ENCODE measurements at places on chromosomes 1 and 21.

DNA sequence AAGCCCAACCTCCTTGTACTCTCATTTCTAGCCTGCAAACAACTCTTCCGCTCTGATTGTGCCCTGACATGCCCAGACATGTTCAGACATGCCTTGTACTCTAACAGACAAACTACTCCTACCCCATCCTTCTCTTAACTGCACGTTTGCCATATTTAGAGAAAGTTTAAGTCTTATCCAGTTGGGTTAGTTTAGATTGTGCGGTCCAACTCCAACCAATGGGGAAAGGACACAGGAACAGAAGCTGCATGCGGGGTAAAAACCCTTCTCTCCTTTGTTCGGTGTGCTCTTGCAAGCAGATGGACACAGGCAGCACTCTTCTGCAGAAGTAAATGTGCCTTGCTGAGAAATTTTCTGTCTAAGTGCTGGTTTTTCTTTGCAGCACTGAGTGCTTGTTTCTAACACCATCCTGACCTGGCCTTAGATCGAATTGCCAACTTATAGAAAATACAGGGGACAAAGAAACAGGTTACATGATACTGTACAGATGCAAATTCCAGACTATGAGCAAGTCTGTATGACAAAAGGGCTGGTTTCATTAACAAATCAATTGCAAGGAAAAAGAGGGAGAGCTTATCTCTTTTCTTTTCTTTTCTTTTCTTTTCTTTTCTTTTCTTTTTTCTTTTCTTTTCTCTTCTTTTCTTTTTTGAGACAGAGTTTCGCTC, 35.8 kb upstream of the IFNGR2 start:
- DNase-seq, result peak; percentile 50

GRCh38 chr1:151862604-151863003, 9.1 kb upstream of the THEM5 start:
- DNase-seq, result no peak

DNA sequence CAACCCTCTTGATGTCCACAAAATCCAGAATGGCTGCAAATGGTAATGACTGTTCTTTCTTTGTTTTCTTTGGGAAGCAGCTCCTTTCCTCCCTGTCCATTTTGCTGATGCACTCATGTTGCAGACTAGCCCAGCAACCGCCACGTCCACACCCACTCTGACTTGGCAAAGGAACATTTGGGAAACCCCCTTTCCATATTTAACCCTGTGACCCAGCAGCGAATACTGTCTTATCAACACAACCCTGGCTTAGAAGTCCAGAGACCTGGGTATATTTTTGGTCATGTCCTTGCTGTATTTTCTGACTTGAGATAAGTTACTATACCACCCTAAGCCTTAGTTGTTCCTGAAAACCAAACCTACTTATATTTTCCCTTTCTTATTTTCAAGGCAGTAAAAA, 18.1 kb upstream of the SHE start:
- no peak for DNase-seq

- no peak for DNase-seq
These were observed 116.4 kb upstream of the VAMP3 start for GRCh38 chr1:7654725-7655124.

- no peak for DNase-seq
These were observed 9.5 kb upstream of the GPR153 start for GRCh38 chr1:6270401-6270800.

DNA sequence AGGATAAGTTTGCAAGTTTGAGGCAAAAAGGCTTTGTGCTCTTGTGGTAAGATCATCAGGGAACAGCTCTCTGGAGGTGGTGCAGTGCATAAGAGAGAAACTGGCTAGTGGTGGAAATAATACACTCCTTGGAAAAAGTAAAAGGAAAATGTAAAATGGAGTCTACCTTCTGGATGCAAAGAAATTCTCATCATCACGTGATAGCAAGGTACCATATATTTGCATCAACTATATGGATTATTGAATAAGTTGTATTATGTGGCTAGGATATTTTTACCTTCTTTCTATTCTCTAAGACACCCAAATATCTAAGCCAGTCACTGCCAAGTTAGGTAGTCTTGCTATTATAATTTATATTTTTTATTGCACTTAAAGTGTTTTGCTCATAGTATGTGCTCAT, 14.0 kb upstream of the LRRC7 start:
- DNase-seq, result no peak

GRCh38 chr1:201269281-201269680, 14.0 kb upstream of the PKP1 start:
- DNase-seq, result no peak

DNA sequence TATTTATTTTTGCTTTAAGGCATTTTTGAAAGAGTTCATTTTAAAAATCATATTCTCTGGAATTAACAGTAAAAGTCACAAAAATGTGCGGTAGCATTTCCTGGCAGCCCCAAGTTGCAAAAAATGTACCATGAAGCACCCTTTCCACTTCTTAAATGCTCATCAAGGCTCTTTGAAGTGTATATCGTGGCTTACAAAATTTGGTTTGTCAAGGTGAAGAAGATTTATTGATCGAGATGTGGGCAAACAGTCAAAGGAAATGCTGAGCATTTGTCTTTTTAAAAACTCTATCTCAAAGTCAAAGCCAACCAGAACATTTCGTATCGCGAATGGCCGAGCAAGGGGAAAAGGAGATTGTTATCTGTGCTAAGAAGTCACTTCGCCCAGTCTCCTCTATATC, 277.5 kb upstream of the KAZN start:
- DNase-seq, result no peak

DNA sequence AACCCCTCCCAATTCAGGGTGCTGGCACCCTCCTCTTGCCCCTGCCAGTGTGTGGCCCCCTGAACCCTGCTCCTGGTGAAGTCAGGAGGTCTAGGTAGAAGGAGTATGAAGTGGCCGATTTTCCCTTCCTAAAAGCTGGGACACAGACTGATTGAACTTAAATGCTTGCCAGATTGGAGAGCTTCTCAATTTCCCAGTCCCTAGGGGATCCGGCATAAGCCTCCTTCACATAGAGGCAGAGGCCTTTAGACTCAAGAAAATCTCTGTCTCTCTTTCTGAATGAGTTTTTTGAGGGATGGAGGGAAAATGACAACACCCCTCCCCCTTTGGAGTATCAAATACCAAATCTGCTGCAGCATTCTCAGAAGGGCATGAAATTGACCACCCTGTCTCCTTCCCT, 51.5 kb downstream of the SYT2 start:
- DNase-seq, result no peak

DNA sequence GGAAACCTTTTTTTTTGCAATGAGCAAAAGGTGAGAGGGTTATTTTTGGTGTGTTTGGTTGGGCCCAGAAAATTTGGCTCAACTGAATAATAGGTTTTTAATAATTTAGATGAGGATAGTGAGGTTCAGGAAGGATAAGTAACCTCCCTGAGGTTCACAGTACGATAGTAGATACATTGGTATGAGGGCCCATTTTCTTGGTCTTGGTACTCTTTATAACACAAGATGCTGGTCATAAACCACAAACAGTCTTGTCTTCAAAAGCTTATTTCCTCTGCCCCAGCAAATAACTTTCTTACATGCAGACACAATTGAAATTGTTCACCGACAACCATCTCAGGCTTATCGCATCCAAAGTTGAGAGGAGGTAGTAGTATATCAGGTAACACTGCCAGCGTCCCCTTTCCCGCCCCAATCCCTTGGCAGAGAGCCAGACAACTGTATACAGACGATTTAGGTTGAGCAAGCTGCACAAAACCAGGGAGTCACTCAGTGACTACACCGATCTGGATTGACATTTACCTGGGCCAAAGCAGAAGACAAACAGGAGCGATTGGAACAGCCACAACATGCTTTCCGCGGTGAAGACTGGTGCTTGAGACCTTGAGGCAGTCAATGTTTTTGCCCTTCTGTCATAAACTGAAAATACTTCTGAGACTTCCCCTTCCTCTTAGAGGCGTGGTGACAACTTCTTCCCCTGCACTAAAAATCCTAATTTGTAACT, at the start of gene SLAMF6:
Gene SLAMF6, minus strand, starts transcription at position 634 of the 724 bp plus-strand sequence. Its CDS starts 63 bp downstream, at position 571.
- no peak for DNase-seq

- no peak for DNase-seq
These were observed 82.6 kb upstream of the GPR52 start for GRCh38 chr1:174364996-174365736.

- DNase-seq, result no peak
These were observed 207.8 kb downstream of the DENND1B start for GRCh38 chr1:197567442-197567841.

GRCh38 chr21:42187976-42188653, 30.8 kb upstream of the ABCG1 start:
- no peak for DNase-seq

DNA sequence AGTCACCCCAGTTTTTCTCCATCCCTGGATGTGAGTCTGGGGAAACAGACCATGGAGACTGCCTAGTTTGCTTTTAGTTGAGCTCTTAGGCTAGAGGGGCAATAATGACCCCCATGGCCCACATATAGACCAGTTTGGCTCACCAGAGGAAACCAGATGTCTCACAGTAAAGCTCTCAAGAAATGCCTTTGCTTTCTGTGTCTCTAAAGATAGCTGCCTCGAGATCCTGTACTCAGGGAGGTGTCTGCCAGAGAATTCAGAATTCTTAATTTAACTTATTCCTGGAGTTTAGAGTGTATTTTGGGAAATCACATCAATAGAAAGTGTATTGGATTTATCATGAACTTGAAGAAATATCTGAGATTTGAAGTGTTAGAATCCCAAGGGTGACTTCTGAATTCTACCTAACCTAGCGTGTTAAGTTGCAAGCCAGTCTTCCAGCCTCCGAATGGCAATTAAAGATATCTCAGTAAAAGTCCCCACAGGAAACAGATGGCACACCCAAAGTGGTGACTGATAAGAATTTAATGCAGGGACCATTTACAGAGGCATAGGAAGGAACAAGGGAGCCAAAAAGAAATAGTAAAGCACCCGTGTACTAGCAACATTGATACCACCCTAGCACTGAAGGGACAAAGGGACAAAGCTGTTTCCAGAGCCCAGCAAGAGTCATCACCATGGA, 37.1 kb downstream of the STYXL2 start:
- DNase-seq, result no peak

- DNase-seq, result peak; percentile 36
These were observed 117.1 kb upstream of the IFFO2 start for GRCh38 chr1:19073311-19074186.

- DNase-seq, result no peak
These were observed 142.6 kb downstream of the SLC35F3 start for GRCh38 chr1:234047123-234047522.

GRCh38 chr1:165313903-165314302, 42.6 kb downstream of the LMX1A start:
- DNase-seq, result no peak

- no peak for DNase-seq
These were observed 3.5 kb upstream of the TIAM1 start for GRCh38 chr21:31347435-31348032.

- peak; percentile 76 for DNase-seq
These were observed 2.5 kb upstream of the APOBEC4 start for GRCh38 chr1:183655562-183656075.

- DNase-seq, result no peak
These were observed 105.2 kb downstream of the TSEN15 start for GRCh38 chr1:184156521-184157393.

- DNase-seq, result no peak
These were observed 47.4 kb upstream of the EXO1 start for GRCh38 chr1:241800640-241801039.

DNA sequence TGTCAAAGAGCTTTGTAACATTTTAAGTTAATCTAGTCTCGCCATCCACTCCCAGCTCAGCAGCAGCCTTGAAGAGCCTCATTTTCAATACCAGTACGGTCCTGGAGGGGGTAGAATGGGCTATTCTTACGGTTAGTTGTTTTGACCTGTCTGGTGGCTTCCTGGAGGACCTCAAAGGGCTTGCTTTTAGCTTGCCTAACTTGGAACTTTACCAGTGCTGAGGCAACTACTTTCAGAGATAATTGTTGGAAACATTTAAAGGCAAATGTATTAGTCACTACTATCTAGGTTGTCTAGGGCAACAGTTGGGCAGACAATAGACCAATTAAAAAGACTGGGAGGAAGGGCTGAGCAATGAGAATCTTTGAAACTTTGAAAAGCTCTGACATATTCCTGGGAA, 56.0 kb downstream of the TTLL7 start:
- no peak for DNase-seq

- DNase-seq, result no peak
These were observed 72.1 kb downstream of the MORN1 start for GRCh38 chr1:2319291-2319690.

DNA sequence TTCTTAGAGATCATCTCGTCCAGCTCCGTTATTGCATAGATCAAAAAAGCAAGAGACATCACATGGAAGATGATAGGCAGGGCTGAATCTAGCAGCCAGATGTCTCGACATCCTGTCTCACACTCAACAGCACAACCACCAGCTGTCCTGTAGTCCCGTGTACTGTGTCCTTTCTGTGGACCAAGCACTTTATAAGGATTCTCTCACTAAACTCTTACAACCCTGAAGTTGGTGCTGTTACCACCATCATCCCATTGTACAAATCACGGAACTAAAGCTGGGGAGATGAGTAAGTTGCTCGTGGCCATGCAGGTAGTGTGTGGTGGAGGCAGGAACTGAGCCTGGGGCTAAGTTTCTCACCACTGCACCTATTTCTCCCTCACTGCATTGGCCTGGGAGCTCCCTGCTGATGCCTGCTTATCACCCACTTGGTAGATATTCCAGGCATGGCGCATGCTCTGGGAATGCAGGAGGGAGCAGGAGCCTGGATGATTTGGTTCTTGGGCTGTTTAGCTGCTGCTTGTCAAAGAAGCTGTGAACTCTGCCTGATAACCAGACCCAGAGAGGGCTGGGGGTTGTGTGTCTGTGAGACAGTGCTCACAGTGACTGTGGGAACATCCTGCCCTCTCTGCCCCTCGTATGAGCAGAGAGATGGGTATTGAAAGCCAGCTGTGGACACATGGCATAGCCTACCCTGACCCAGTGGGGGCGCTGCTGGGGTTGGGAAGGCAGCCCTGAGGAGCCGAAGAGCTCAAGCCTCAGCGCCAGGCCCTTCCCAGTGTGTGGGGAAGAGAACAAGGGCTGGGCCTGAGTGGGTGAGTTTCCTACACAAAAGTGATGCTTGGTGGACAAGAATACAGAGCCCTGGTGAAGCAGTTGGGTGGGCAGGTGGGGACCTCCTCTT, 13.6 kb downstream of the PPFIA4 start:
- DNase-seq, result peak; percentile 3

DNA sequence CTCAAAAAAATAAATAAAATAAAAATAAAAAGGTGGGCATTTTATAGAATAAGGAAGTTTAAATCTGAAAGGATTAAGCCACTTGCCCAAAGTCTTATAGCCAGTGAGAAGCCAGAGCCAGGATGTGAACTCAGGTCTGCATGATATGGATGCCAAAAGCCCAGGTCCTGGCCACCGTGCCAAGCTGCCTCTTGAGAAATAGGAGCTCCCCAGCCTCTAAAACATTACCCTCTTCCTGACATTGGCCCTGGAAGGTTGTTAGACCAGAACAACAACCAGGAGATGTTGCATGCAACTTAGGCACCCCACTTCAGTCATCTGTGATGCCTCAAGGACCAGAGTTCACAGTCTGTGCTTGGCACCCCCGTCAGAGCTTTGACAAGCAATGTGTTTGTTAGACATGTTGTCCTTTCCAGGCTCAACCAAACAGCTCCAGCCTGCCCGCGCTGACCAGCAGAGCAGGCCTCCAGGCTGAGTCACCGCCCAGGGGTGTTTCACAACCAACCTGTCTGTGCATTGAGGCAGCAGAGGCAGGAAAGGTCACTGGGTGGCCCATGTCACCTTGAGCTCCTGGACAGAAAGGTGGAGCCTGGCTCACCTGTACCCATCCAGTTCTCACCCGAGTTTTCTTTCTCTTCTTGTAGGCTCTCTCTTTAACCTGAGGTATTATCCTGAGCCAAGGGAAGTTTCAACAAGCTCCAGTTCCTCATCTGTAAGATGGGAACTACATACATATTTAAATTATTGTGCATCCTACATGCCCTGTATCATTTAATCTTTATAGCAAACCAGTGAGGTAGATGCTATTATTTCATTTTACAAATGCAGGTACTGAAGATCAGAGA, 14.9 kb upstream of the MED18 start:
- DNase-seq, result no peak

GRCh38 chr1:29461115-29461739, 224.9 kb downstream of the PTPRU start:
- DNase-seq, result no peak
